ENCODE measurements at places on chromosomes 12 and 14.

DNA sequence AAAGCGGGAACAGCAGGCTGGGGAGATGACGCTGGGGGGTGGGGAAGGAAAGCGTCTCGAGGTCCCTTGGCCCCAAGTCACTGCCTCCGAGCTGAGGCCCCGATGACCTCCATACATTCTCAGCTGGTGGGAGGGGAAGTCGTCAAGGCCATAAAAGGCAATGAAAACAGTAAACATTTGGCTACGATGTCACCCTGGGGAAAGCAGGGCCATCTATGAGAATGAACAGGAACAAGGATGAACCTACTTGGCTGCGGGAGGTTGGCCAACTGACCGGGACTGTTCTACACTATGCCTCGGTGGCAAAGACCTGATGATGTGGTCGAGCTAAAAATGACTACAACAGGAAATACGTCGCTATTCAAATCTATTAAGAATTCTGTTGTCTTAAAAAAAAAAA, 19.5 kb downstream of the PRKAB1 start:
- DNase-seq, result no peak

DNA sequence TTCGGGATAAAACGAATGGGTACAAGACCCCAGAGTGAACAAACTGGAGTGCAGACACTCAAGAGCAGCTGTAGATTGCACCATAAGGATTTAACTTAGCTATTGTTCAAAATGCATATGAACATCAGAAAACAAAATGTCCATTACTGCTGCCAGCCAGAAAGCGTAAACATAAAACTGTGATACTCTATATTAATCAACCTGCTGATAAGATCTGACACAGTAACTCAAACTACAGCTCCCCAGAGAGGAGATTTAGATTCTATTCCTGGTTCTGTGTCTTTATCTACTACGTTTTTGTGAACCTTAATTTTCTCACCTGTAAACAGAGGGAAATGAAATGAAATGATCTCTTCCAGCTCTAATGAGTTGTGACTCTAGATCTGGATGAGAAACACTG, 22.3 kb downstream of the LRIG3 start:
- no peak for DNase-seq

GRCh38 chr14:103178521-103178920, 55.3 kb downstream of the TNFAIP2 start:
- DNase-seq, result no peak

DNA sequence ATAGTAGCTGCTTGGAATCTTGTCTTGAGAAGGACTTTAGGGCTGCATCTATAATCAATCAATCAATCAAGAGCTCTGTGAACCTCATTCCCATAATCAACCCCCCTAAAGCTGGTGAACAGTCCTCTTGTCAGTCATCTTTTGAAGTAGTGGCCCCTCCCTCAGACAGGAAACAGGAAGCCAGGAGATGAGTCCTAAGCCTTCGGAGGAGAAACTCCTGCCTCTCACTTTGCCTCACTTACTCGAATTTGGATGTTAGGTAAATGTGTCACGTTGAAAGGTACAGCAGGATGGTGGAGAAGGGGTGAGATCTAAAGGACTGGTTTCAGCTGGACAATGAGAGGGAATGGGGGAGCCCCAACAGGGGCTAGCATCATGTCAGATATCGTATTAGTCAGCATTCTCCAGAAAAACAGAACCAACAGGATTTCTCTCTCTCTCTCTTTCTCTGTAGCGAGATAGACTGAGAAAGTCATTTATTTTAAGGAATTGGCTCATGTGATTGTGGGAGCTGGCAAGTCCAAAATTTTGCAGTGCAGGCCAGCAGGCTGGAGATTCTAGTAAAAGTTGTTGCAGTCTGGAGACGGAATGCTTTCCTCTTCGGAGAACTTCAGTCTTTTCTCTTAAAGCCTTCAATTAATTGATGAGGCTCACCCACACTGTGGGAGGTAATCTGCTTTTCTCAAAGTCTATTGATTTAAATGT, 144.4 kb upstream of the PWP1 start:
- DNase-seq, result no peak

GRCh38 chr12:111444314-111444924, 38.7 kb downstream of the SH2B3 start:
- no peak for DNase-seq

- DNase-seq, result no peak
Measured at GRCh38 chr12:25023808-25024207, 74.9 kb upstream of the BCAT1 start.

DNA sequence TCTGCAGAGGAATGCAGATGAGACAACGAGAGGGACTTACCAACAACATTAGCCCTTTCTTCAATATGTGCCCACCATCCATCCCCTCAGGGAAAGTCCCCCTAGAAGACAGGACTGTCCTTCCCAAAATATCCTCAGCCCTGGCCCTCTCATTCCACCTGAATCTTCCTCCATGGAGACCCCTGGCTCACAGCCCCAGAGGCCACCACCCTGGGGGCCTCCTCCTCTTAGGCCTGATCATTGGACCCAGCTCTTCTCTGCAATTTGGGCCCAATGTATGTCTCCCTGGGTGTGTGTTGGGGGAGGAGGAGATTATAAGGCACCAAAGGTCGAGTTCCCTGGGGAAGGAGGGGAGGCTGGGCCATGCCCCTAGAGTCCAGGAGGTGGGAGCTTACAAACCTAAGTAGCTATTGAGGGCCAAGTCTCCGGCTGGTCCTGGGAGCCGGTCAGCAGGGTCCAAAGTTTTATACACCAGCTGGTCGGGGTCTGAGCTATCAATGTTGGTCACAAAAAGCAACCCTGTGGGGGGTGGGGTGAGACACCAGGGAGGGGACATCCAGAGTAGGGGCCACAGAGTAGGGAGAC, 8.1 kb downstream of the ITGA7 start:
- peak; percentile 7 for DNase-seq

DNA sequence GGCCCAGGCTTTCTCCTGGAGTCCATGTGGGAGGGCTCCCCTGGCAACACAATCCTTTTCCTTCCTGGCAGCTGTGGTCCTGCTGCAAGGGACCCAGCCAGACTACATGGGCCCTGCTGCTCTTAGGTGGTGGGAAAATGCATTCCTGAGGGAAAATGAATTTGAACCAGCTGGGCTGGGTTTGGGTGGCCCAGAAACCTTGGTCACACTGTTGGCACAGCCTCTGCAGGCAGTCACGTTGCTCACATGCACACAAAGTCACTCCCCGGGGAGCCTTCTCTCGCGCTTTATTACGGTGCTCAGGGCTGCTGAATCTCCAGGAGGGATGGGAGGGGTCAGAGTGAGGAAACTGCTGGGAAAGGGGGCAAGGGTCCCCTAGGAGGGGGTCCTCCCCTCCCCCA, 17.2 kb downstream of the PLEKHG3 start:
- no peak for DNase-seq

DNA sequence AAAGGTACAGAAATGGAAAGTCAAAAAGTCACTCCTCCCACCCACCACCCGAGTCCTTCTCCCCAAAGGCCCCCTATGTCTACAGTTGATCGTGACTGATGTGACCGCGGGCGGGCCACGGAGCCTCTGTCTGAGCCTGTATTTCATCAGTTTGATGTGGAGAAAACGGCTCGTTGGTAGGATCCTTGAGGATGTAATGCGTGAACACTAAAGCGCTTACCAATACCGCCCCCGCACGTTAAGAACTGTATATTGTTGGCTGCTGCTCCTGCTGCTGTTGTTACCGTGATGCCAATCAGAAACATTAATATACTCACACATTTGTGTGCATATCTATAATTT, 24.6 kb upstream of the UBC start:
- no peak for DNase-seq

DNA sequence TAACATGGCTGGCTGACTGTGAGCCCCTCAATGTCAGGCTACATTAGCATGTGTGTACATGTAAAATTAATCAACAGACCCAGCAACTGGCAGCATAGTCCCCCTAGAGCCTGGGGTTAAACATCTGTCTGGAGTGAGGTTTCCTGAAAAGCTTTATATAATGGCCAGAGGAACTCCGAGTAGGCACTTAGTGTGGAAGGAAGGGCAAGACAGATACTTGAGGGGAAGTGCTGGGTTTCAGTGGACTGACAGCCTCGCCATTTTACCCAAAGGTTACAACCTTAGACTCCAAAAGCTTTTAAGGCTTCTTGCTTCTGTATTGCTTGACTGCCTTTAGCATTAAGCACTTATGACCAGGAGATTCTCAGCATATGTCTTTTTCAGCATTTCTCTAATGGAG, 430.8 kb downstream of the FLRT2 start:
- no peak for DNase-seq

DNA sequence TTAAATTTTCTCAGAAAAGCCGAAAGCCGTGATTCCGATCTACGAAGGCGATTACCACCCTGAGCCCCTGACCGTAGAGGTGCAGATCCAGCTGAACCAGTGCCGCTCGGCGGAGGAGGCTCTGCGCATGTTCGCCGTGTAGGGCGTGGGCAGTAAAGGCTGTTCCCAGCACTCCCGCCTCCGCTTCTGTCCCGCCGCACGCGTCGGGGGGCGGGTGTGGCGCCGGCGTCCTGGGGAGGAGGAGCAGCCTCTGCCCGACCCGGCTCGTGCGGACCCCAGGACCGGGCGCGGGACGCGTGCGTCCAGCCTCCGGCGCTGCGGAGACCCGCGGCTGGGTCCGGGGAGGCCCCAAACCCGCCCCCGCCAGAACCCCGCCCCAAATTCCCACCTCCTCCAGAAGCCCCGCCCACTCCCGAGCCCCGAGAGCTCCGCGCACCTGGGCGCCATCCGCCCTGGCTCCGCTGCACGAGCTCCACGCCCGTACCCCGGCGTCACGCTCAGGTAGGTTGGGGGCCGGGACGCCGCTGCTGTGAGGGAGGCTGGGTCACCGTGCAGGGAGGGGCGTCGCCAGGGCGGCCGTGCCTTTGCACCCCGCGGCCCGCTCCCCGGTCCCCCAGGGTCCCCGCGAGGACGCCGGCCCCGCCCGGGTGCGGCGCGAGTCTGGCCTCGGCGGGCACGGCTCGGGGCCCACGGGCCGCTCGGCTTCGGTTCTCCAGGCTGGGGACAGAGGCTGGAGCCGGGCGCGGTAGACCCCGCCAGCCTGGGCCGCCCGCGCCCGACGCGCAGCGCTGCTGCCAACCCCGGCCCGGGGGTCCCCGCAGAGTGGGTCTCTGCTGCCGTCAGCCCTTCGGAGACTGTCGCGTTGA, at the start of gene B3GNT4:
B3GNT4 (plus strand) TSS at position 409 of the 866 bp plus-strand sequence. CDS start 910 bp downstream, outside the sequence.
- peak; percentile 70 for DNase-seq

GRCh38 chr12:60489071-60489470, 893.2 kb downstream of the SLC16A7 start:
- DNase-seq, result no peak

DNA sequence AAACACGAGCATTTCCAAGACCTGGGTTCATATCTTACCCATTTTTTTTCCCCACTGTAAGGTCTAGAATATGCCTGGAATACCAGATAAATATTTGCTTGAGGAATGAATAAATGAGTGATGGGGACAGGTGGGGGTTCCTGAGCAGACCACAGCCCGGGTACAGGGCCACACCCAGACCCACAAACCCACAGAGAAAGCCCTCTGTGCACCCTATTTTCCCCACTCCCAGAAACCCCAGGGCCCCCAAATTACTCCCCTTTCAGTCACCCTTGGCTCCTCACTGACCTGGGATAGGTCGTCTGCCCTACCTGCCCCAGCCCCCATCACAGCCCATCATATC, 66.5 kb upstream of the DDX11 start:
- no peak for DNase-seq

GRCh38 chr12:80766897-80767296, 50.2 kb downstream of the MYF5 start:
- no peak for DNase-seq

DNA sequence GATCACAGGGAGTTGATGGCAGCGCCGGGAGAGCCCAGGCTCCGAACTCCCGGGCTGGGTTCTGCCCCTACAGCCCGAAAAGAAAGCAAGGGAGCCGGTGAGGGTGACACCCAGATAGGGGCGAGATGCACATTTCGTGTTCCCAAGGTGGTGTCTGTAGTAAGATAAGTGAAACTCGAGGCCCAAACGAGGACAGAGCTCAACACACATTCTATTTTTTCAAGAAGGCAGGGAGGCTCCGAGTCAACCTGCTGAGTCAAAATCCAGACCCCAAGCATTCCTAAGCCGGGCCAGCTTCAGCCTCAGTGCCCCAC, 24.2 kb upstream of the YY1 start:
- DNase-seq, result no peak

- DNase-seq, result no peak
Measured at GRCh38 chr12:132831771-132832170, 3.1 kb upstream of the GOLGA3 start.

DNA sequence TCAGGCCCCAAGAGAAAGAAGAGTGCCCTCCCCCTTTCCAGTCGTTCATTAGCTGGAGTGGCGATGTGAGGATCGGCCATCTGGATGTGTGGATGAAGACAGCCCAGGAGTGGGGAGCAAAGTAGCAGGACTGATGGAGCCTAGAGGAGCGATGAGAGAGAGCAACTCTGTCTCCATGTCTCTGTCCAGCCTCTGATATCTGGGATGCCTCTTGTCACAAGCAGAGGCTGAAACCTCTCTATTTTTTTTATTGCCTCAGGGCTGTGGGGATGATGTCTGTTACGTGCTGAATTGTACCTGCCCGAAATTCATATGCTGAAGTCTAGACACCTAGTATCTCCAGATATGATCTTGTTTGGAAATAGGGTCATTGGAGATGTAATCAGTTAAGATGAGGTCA, 2.7 kb downstream of the SERPINA11 start:
- DNase-seq, result no peak

- DNase-seq, result no peak
Measured at GRCh38 chr14:24197056-24197450, 1.8 kb upstream of the TM9SF1 start.

DNA sequence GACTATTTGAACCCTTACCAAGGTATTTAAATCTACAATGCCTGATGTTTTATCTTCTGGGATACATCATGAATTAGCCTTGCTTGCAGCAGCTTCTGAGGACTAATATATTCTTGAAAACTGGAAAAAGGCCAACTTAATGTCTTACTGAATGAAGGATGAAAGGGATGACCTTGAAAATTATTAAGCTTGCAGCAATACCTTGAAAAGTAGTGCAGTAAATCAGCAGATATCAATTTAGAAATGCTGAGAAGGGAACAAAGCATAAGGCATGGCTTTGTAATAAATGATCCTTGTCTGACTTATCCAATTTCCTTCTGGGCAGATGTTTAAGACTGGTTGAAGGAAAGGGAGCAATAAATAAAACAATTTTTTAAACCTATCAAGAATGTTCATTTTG, 37.3 kb upstream of the FERMT2 start:
- no peak for DNase-seq

DNA sequence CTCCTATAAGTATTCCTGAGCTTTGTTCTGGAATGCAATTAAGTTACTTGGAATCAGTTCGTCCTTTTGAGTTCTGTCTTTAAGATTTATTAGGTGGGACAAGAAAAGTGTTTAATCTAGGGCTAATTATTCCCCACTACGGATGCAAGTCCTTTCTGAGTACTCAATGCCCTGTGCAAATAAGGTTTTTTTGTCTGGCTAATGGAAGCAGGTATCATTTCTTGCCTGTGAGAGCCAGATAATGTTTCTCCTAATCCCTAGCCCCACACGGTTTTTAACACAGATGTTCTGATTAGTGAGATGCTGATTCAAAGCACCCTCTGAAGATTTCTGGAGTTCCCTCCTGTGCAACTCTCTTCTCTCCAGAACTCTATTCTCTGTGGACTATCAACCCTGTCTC, 296.6 kb upstream of the PRICKLE1 start:
- no peak for DNase-seq
